Vein endothelial cell (primary cell): ENCODE measurements at places on chromosomes 11 and 22. TPM values are rescaled to one million over a fixed set of nuclear protein-coding genes. Genes with fewer than 3 reads are reported as not detected.

The RRP8 gene
- total RNA-seq = 11.1 and 18.5 TPM in 2 replicates

The TEAD1 gene
- total RNA-seq = 45.1 and 50.0 TPM in 2 replicates

The XKR3 gene
- total RNA-seq = not detected in 2 replicates

The SPI1 gene
- total RNA-seq = under 0.01 TPM in 1 of 2 replicates, not detected in the other

The SLC37A2 gene
- total RNA-seq = 0.98 and 2.7 TPM in 2 replicates

The MISFA gene
- 2.9 TPM in 1 of 2 replicates, not detected in the other for total RNA-seq

The ZPR1 gene
- total RNA-seq = 34.9 and 41.8 TPM in 2 replicates

The PAFAH1B2 gene
- 174 and 201 TPM in 2 replicates for total RNA-seq

The GSTT2 gene
- 1.7 TPM in 1 of 2 replicates, not detected in the other for total RNA-seq

The FADS1 gene
- total RNA-seq = 51.0 and 67.5 TPM in 2 replicates
